ENCODE measurements at places on chromosomes 1 and 21.

GRCh38 chr1:175839779-175840669 lies 96.6 kb upstream of the TNR start:
- no peak for DNase-seq

- no peak for DNase-seq
Measured at GRCh38 chr1:41827991-41828570, 90.6 kb downstream of the HIVEP3 start.

GRCh38 chr1:216306830-216307229 lies 116.4 kb downstream of the USH2A start:
- no peak for DNase-seq

- no peak for DNase-seq
Measured at GRCh38 chr1:211340622-211341507, 14.2 kb downstream of the TRAF5 start.

DNA sequence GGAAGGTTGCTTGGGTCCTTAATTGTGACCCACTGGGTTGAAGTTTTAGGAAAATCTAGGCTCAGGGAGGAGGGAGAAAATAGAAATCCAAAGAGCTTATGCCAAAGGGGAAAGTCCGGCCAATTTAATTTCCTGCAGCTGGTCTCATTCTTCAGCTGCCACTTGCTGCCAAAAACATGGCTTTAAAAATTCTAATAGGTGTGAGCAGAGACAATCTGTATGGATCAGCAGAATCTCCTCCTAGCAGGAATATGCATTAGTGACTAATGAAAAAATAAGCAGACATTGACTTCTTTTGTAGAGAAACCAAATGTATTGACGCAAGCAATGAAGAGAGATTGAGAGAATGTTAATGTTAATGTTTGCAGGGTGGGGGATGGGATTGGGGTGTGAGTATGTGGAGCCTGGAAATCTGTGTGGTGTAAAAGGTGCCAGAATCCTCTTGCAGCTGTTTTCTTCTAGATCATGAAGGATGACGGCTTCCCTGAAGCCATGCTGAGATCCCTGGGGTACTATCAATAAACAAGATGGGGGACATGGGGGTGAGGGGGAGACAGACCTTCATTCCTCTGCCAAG lies 35.3 kb downstream of the VWA5B1 start:
- no peak for DNase-seq

- DNase-seq: no peak
Measured at GRCh38 chr1:242059976-242060375, 61.1 kb upstream of the MAP1LC3C start.

- DNase-seq: no peak
Measured at GRCh38 chr1:29670752-29671151, 434.4 kb downstream of the PTPRU start.

DNA sequence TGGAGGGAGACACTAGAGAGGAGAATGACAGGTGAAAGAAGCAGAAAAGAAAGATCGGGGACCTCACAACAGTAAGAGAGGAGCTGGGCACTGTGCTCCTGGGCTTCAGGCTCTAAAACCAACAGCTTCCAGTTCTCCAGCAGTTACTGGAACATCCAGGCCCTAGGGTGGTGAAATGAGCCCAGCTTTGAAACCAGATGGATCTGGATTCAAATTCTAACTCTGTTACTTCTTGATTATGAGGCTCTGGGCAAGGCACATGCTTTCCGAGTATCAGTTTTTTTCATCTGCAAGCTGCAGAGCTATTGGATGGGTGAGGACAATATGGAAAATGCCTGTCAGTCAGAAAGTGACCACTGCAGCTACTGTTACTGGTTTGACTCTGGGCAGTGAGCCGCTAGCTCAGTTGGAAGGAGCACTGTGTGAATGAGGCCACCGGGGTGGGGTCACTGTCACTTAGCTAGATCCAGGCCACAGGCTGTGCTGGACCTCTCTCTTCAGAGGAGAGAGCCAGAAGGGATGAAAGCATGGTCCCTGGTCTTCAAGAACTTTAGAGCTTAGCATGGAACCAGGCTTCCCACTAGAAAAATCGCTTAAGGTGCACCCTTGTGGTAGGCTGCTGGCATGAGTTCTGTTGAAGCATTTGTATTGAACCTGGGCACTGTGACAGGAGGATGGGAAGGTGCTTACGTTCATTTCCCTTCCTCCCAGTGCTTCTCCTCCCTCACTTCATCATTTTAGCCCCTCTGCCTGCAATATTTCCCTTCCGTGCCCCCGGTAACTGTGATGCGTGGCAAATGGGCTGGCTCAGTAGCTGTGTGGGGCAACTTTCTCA lies 12.2 kb downstream of the PLEKHO1 start:
- DNase-seq: no peak

- no peak for DNase-seq
Measured at GRCh38 chr1:25958465-25958864, 39.4 kb downstream of the PAFAH2 start.

- no peak for DNase-seq
Measured at GRCh38 chr21:46538851-46539666, 65.8 kb downstream of the S100B start.

DNA sequence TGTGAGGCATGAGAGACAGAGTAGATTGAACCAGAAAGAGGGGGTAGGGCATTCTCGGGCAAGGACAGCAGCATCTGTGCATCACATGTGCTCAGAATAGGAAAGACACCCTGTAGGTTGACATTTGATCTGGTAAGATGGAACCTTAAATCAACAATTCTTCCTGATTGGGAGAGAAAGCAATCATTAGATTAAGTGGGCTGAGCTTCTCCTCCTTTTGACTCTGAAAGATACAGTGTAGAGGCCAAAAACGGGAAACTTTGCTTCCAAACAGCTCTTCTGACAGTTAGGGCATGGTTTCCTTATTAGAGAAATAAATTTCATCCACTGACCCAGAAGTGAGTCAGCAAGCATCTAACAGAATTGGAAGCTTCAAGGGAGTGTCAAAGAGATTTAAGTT lies 9.7 kb downstream of the KIF14 start:
- DNase-seq: no peak

DNA sequence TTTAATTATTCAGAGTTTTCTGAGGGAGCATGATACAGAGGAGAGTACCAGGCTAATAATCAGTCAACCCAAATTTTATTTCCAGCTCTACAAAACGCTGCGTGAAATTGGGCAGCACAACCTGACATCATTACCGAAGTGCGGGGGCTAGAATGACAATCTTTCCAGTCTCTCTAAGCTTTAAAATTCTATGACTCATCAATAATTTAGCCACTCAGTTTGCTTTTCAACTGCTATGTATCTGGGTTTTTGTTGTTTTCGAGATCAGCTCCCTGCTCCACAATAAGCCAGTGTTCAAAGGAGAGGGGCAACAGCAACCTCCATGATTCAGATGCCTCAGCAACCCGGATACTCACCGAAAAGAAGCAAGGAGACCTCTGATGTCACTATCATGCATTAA lies 13.9 kb downstream of the SORT1 start:
- no peak for DNase-seq

DNA sequence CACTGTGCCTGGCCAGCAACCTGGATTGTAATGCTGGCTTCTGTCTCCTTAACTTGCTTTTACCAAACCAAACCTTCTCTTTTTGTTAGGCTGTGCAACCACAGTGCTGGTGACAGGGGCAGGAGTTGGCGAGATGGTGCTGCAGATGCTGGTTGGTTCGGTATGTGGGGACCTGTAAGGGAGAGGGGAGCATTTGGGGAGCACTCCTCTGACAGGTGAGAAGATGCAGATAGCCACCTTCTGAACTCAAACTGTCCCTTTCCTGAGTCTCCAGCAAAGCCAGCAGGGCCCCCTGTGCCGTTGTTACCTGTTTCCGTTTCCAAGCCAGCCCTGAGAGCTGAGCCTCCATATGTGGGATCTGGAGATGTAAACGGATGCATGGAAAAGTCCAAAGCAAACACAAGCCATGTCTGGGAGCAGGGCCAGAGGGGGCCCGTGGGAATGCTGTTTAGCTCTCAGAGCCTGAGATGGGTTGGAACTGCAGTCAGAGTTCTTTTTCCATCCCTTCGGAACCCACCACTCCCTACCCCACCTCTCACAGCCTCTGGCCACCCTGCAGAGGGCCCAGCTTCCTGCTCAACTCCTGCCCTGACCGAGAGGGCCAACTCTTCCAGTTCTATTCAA lies 34.0 kb downstream of the ELK4 start:
- no peak for DNase-seq

DNA sequence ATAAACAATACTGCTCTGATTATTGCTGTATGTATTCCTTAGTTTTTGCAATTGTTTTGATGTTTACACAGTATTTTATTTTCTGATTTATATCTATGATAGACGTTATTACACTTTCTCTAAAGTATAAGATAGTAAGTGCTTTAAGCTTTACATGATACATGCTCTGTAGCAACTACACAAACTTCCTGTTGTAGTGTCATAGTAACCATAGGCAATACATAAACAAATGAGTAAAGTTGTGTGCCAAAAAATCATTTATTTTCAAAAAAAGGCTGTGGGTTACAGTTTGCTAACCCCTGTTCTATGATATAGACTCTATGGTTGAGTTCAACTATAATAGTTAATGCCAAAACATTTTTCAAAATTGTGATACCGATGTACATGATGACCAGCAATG lies 1156.4 kb downstream of the AMY1C start:
- no peak for DNase-seq

GRCh38 chr1:241045659-241046058 lies 311.3 kb downstream of the RGS7 start:
- no peak for DNase-seq

DNA sequence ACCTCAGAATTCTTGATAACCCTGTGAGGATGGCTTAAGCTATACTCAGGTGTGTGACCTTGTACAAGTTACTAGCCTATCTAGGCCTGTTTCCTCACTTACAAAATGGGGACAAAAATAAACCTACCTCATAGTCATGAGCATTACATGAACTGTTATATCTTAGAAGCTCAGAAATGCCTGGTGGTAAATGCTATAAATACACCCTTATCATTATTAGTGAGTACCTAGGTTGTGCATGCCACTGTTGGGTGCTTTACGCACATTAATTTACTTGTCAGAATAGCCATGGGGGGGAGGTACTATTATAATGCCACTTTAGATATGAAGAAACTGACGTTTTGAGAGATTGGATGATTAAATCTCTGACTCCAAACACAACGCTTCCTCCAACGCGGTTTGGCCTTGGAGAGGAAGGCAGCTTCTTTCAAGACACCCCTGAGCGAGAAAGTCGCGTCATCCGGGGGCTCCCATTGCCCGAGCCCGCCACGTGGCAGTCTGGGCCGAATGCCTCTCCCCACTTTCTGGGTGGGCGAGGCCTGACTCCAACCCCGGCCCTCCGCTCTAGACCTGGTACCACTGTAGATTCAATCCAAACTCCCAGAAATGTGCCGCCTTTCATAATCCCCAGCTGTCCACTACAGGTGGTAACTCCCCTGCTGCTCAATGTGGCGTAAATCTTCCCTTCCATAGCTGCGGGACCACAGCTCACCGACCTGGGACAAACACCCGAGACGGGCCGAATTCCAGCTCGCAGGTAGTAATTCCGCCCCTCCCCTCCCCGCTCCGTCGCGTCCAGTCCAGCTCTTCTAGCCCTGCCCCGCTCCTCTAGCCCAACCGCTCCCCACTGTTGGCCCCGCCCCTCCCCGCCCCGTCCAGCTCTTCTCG lies 771 bp upstream of the RAD54L start:
- no peak for DNase-seq

- DNase-seq: no peak
Measured at GRCh38 chr1:248837045-248837780, 811 bp upstream of the ZNF672 start.

DNA sequence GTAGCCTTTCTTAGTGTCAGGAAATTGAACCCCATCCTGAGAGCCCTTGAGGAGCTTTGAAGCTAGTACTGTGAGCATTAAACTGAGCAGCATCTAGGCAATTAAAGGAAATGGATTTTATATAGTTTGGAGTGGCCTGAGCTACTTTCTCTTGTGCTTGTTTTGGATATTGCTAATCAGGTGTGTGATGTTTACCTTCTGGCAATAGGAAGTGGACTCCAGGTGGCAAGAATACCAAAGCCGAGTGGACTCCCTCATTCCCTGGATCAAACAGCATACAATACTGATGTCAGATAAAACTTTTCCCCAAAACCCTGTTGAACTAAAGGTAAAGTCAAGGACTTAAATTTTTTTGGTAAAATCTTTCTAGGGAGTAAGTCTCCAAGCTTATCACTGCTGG lies 79.4 kb downstream of the MACF1 start:
- DNase-seq: no peak

GRCh38 chr1:234778221-234779159 lies 168.5 kb upstream of the IRF2BP2 start:
- no peak for DNase-seq

DNA sequence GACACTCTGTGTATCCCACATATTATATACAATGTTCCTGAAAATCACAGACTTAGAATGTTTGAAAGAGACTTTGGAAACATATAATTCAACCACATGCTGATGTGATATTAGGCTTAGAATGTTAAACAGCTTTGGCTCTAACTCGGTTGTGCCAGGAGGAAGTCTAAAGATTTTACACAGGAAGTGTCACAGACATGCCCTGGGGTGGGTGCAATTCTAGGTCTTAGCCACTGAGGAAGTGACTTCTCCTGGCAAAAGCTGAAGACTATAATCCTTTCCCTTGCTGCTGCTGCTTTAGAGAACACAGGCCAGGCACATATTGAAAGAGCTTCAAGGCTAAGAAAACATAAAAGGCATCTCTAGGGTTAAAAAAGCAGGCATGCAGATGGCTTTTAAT lies 51.0 kb downstream of the RPL5 start:
- no peak for DNase-seq

- no peak for DNase-seq
Measured at GRCh38 chr1:113392541-113393128, 2.3 kb downstream of the MAGI3 start.

Measured in hippocampal formation (tissue), 2 donors.